ENCODE measurements at places on chromosomes 12 and 14.

GRCh38 chr12:71010143-71010479 is 89.6 kb upstream of the PTPRR start:
- DNase-seq, result no peak

DNA sequence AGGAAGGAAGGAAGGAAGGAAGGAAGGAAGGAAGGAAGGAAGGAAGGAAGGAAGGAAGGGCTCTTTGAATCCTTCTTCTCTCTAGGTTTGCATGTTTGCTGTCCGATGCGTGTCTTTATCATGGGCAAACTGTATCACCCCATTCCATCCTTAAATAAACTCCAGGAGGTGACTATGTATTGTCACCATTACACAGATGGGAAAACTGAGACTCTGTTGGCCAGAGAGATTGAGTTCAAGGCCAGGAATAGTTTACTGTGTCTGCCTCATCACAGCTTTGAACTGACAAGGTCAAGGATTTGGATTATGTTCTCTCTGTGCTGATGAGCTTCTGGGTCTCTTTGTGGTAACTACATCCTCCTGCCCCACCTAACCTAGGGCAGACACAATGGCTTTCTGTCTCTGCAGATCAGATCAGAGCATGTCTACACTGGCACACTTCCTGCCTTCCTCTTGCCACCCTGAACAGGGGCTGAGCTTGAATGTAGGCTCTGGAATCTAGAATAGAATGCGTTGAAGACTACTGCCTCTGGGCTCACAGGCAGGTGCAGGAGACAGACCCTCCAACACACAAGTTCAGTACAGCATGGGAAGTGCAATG is 78.9 kb upstream of the MAP1LC3B2 start:
- DNase-seq, result no peak

DNA sequence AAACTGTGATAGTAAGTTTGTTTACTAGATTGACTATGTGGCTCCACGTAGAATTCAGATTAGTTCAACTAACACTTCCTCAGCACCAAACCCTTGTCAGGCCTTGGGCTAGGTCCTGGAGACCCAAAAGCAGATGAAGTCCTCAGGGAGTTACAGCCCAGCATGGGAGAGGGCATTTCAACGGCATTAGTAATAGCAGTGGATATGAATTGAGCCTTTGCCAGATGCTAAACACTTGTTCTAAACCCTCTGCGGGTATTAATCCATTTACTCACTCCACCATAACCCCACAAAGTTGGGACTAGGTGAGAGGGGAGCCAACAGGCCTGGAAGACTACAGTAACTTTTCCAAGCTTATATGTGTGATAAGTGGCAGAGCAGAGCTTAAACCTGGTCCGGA is 714.6 kb downstream of the DIO2 start:
- DNase-seq, result no peak

DNA sequence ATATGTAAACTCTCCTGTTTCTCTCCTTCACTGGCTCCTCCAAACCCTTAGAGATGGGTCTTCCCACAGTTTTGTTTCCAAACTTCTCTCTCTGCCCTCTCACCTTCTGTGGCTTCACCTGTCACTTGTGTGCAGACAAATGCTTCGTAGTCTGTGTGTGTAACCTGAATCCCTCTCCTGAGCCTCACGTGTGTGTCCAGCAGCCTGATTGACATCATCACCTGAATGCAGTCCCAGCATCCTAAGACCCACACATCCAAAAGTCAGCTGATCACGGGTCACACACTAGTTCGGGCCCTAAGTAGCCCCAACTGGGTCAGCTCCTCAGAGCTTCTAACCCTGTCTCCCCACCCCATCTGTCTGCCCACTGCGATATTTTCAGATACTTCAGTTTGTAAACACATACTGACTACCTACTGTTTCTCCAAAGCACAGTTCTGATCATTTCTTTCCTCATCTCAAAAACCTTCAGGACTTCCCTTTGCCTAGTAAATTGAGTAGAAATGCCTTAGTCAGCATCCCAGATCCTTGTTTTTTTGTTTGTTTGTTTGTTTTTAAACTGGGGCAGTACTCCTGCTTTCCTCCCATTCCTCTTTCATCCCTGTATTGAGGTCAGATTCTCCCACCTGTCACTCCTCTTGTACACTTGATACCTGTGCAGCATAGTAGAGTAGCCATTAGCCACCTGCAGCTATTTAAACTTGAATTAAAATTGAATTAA is 23.7 kb downstream of the FNTB start:
- DNase-seq, result no peak

DNA sequence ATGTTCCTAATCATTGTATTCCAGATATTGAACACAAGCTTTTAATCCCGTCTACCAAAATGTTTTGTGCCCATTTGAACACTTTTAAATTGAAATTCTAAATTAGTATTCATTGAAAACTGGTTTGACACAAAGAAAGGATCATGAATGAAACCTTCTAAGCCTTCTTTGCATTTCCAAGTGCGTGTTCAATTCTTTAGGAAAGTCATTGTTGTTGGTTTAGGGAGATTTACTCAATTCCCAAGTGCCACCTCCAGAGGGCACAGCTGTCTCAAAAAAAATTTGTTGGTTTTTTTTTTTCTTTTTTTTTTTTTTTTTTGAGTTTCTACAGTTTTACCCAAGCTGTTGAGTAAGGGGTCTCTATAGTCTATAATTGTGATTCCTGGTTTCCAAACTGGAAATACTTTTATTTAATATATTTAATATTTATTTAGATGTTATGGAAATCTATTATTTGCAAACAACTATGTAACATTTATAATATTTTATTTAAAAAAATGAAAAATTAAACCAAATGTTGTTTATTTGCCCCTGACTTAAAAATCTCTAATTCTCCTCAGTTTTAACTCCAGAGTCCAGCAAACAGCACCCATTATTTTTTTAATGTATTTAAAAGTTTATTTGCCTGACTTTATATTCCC is 79.9 kb downstream of the NEDD1 start:
- DNase-seq, result peak; percentile 14

GRCh38 chr14:21440859-21441258 is 15.1 kb downstream of the CHD8 start:
- no peak for DNase-seq

GRCh38 chr12:53949631-53950436 is 4.9 kb upstream of the HOXC12 start:
- DNase-seq, result no peak

DNA sequence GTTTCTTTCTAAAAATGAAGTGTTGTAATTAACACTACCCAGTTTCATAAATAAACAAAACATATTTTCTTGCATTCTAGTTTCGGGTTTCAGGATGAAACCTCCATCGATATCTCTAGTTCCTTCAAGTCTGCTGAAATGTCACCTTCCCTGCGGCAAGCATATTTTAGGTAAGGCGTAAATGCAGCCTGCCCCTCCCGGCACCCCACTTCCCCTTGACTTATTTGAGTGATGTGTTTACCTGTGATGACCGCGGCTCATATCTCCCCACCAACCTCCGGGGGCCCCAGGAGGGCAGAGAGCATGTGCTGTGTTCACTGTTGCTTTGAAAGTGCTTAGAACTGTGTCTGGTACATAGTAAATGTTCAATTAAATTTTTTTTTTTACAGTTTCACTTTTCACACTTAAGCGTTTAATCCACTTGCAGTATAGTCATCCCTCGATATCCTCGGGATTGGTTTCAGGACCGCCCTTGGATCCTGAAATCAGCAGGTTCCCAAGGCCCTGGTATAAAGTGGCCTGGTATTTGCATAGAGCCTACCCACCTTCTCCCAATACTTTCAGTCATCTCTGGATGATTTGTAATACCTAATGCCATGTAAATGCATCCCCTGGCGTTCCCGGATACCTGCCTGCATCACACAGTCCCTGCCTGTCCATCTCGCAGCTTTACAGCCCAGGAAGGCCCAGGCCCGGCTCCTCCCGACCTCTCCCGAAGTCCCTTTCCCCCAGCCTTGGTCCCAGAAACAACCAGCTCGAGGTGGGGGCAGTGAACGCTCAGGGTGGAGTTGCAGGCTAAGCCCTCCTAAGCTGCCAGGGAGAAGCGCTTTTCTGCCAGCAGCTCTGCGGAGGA is 40.2 kb upstream of the FBRSL1 start:
- DNase-seq, result no peak

DNA sequence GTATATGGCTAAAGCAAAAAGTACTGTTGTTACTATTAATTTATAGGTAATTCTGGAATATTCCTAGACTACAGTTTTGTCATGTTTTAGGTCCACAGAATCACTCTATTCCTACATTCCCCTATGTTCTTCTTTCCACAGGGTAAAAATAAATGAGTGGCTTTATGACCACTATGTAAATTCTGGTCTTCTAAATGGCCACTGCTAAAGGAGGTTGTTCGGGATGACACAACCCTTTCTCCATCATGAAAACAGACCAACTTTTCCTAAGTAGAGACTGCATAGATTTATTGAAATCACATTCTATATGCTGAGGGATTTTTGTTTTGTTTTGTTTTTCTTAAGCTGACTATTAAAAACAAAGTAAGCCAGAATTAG is 88.0 kb downstream of the SYT1 start:
- no peak for DNase-seq

DNA sequence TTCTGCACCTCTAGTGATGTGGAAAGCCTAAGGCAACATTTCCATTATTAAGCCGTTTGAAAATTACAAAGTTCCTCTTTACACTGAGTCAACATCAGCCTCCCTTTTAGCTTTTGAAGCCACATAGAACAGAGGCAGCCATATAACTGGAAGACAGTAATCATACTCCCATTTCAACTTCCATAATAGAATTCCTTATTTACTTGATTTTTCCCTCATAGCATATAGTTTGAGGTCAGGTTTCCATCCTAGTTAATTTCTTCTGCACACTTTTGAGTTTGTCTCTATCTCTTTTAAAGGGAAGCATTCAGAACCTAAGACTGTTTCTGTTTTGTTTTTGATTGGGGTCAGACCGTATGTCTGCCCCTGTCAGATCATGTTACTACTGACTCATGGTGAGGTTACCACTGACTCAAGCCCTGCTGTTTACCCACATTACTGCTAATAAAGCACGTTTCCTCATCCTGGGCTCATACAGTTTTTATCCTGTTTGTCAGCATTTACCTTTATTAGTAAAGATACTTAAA is 161.0 kb downstream of the SLC38A4 start:
- peak; percentile 21 for DNase-seq

- DNase-seq, result peak; percentile 95
Measured at GRCh38 chr14:76956316-76957090, 72.0 kb downstream of the IRF2BPL start.

DNA sequence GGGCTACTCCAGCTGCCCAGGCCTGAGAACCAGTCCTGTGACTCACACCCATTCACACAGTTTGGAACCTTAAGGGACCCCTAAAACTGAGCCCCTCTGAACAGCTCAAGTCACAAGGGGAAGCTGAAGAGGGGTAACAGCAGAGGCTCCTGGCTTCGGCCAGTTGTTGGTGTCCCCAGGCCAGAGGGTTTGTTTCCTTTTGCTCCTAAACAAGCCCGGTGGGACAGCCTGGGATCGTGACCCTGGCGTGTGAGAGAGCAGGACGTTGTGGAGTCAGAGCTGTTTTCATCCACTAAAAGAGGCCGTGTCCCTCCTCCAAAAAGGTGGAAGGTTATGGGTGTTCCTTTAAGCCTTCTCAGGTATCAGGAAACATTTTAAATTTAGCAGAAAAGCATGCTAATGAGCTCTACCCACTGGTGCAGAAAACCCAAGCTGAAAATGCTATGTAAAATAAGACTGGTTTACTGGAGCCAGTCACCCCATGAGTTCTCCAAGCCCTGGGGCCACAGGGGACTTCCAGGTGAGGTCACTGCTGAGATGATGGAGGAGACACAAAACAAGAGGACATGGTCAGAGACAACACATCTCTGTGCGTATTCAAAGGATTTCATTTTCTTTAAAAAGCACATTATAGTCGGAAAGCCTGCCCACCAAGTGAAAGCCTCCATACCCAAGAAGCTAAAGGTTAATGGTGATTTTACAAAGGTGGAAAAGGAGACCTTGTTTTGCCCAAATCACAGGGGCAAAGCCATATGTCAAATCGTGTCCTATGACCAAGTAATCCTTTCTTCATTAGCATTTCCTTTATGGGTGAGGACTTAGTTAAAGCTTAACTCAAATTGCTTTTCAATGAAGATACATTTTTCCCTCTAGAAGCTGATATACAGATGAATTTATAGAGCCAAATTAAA is 14.1 kb downstream of the PRKAB1 start:
- peak; percentile 15 for DNase-seq

- no peak for DNase-seq
Measured at GRCh38 chr14:24160499-24160849, 591 bp upstream of the IRF9 start.

- no peak for DNase-seq
Measured at GRCh38 chr14:96588410-96589257, 86.5 kb downstream of the PAPOLA start.

DNA sequence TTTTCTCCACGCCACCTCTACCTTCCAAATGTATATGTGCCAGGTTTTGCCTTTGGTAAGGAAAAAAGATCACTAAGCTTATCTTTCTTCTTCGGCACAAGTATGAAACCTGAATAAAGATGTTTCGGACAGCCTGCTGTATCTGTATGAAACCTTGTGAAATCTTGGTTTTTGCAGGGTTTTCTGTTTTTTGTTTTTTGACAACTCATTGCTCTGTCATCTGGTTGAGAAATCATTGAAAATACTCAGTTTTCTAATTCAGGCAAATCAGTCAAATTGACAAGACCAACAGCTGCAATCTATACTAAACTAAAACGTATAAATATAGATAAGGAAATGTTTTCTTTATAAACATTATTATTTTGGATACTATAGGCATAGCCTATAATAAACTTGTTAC is 63.1 kb upstream of the FGD4 start:
- DNase-seq, result no peak

DNA sequence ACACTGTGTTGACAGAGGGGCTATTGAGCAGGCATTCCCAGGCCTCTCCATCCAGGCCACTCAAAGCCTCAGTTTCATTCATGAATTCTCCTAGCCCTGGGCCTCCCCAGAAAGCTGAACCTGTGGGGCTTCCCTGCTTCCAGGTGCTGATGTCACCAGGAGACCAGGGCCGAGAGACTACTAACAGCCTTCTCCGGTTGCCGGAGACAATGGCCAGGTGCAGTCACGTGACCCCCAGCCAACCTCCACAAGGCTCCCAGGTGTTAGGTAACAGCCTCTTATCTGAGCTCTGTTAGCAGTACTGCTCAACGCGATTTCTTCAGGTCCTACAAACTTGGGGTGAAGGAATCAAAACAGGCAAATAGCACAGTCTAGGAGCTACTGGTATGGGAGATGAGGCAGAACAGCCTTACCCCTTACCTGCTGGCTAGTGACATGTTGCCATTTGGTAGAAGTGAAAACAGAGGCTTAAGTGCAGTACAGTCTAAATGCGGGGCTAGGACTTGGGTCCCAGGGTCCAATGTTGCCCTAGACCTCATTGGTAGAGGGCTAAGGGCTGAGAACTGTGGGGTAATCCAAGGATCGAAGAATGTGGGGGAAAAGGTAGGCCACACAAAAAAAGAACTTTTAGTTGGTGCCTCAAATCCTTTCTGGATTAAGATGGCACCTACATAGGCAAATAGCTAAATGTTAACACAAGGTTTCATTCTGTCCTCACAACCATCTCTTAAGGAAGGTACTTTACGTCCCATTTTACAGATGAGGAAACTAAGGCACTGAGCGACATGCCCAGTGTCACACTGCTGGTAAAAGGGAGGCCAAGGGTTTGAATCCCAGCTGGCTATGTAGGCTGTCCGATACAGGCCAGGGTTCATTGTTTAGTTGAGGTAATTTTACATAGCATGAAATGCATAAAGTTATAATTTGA is 3.8 kb downstream of the CCDC88C start:
- peak; percentile 48 for DNase-seq

- DNase-seq, result peak; percentile 48
Measured at GRCh38 chr12:49827401-49828099, 663 bp downstream of the NCKAP5L start.

- DNase-seq, result no peak
Measured at GRCh38 chr14:71885301-71885700, 46.9 kb upstream of the RGS6 start.
